ENCODE measurements at places on chromosomes 12 and 14.

- DNase-seq, result no peak
Measured at GRCh38 chr12:114241973-114242434, 163.9 kb downstream of the TBX5 start.

DNA sequence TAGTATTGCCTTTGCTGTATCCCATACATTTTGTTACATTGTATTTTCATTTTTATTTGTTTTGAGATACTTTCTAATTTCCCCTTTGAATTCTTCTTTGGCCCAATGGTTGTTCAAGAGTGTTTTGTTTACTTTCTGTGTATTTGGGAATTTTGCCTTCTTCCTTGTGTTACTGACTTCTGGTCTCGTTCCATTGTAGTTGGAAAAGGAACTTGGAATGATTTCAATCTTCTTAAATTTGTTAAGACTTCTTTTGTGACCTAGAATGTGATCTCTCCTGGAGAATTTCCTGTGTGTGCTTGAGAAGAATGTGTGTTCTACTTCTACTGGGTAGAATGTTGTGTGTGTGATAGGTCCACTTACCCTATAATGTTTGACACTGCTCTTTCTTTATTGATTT lies 304.4 kb upstream of the RTL1 start:
- DNase-seq, result no peak

DNA sequence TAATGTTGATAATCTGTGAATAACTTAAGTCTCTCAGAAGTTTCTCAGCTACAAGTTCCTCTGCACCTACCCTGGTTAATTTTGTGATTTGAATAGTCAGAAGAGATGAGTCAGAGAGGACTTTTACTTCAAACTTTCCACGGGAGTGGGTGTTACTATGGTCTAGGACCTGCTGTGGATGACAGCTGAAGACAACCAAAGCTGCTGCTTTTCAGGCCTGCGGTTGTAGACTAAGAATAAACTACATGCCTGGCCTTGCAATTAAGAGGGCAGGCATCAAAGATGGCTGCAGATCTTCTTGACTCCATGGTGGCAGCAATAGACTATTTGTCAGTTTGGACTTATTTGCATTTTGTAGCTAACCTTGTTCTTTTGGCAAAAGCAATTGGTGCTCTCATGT lies 227.1 kb upstream of the KRR1 start:
- peak; percentile 8 for DNase-seq

- no peak for DNase-seq
Measured at GRCh38 chr12:27551172-27551840, 27.3 kb downstream of the PPFIBP1 start.

DNA sequence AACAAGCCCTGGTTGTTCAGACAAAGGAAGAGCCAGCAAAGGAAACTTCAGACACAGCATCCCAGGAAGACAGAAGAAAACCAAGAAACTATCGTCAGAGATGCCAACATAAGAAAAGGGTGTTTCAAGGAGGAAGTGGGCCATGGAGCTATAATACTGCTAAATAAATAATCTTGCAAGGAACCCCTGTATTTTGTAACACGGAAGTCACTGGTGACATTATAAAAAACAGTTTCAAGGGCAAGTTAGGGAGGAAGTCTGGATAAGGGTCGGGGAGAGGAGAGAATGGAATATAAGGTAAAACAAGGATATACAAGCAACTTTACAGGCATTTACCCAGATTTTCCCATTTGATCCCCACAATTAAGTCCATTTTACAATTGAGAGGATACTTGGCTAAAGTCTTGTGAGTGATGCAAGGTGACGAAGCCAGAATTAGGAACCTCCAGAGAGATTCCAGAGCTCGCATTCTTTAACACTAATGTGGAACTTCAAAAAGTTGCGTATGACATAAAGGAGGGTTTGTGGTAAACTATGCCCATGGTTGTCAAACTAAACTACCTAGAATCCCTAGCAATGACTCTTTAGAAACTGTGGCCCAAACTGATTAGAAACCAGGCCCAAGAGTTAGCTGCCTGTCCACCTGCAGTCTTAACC lies 46.4 kb downstream of the PPM1H start:
- no peak for DNase-seq

GRCh38 chr14:23443881-23444280 lies 8.4 kb upstream of the MYH7 start:
- DNase-seq, result no peak

- DNase-seq, result no peak
Measured at GRCh38 chr14:69324341-69324931, 64.5 kb downstream of the GALNT16 start.

DNA sequence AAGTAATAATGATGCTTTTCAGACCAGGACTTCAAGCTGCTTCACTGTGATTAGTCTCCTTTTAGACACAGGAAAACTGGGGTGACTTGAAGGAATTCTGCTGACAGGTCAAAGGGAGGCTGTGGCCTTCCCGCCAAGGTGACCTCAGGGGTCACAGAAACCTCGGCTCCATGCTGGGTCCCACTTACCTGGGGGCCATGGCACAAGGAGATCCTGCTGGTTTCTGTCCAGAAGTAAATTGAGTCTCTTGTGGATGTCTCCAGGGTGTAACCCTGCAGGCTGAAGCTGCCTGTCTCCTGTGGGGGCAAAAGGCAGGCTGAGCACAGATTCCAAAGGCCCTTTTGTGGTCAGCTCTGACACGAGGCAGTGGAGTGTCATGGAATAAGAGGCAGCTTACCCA lies 138.7 kb upstream of the MED13L start:
- no peak for DNase-seq

GRCh38 chr12:1071182-1071581 lies 80.2 kb downstream of the ERC1 start:
- DNase-seq, result no peak

- DNase-seq, result peak; percentile 47
Measured at GRCh38 chr14:62126879-62127478, 364.8 kb downstream of the SNAPC1 start.

DNA sequence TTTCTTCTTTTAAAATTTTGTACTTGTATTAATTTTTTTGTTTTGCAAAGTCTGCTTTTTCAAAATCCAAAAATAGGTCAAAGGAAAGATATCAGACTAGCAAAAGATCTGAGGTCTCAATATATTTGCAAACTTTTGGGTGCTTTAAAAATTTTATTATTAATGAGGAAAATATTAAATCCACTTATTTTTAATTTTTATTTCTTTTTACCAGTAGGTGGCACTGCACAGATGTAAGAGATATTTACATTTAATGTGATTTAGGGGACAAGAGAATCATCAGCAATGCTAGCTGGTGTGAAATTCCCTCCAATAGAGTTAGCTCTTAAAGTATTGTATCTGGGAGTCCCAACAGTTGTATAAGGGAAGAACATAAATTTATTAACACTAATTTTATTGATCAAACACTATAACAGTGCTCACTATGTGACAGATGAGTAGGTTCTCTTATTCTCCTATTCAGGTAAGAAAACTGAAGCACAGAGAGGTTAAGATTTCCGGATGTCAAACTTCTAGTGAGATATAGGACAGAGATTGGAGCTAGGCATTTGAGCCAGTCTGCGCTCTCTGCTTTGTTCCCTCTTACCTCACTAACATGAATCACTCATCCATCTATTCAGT lies 30.5 kb downstream of the ALX1 start:
- DNase-seq, result no peak

GRCh38 chr14:93946104-93946503 lies 19.0 kb downstream of the FAM181A start:
- DNase-seq, result no peak

DNA sequence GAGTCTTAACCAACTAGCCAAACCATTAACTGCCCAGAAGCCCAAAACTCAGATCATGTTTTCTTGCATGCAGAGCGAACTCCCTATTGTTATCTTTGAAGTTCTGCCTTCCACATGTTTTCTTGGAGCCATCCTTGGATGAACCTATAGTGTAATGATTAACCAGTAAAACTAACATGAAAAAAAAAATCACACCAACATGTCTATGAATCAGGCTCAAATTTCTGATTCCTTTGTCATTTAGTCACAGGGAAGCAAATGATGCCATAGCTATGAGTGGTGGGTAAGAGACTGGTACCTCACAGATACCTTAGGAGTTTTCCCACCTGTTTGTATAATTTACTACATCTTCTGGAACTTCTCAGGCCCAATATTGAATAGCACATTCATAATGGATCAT lies 70.7 kb downstream of the PTPRO start:
- no peak for DNase-seq

GRCh38 chr12:1841586-1842182 lies 21.3 kb downstream of the LRTM2 start:
- DNase-seq, result no peak

DNA sequence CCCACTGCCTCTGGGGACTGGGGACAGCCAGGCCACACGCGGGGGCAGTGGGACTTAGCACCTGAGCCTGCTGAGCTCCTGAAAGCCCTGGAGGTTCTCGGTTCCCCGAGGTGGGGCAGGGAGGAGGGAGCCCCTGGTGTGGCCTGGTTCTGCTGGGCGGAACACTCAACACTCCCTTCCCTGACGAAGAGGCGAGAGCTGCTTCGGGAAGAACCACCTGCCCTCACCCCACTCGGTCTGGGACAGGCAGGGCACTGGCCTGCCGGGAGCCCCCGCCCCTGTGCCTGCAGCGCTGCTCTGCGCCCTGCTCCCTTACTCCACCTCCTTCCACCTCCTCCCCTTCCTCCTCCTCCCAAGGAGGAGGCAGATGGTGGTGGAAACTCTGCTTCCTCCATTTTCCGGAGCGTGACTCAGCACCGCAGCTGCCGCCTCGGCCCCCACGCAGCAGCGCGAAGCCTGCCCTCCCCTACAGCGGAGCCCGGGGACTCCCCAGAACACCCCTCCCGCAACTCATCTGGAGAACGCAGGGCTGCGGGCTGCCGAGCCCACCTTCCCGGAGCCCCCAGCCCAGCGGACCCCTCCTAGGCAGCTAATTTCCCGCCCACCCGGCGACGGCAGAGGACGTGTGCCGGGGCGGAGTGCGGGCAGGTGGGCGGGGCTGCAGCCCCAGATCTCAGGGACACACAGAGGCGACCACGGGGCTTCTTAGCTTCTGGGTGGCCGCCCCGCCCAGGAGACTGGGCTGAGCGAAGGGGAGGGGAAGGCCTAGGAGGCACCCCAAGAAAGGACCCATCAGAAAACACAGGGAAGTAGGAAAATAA lies 11.7 kb upstream of the INF2 start:
- DNase-seq, result peak; percentile 58

- no peak for DNase-seq
Measured at GRCh38 chr12:115755061-115755724, 522.3 kb downstream of the MED13L start.

- DNase-seq, result no peak
Measured at GRCh38 chr14:27077214-27077613, 479.4 kb upstream of the NOVA1 start.

- DNase-seq, result peak; percentile 75
Measured at GRCh38 chr12:50088577-50089335, 3.6 kb downstream of the SMARCD1 start.

- no peak for DNase-seq
Measured at GRCh38 chr12:39574785-39575497, 44.7 kb downstream of the ABCD2 start.

GRCh38 chr12:107359382-107359781 lies 266.0 kb upstream of the CRY1 start:
- DNase-seq, result no peak

DNA sequence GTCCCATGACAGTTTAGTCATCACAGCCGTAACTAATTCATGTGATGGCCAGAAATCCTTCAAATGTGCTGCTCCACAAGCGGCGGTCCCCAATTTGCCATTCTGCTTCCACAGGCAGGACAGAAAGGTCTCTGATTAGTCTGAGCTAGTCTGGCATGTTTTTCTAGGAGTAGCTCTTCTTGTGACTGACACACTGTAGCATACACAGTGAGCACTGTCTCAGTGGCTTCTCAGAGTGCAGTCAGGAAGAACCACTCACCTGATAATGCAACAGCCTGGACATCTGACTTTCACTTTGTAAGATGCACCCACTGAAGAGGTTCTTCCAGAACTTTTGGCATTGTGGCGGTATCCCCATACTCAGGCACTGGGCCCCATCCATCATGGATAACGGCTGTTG lies 1266.2 kb downstream of the TMEM121 start:
- no peak for DNase-seq

DNA sequence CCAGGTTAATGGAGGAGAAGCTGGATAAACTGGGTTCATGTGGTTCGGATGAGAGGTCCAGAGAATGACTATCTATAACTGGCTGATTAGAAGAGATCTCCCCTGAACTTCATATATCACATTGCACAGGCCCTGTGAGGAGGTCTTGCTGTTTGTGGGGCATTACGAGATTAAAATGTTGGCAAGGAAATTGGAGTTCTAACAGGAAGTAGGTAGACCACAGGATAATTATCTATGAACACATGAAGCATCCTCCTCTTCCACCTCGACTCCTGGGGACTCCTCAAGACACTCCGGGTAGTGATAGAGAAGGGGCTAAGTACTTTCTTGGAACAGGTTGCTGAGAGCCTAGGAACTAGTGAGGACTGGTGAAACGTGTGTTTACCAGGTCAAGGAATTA lies 418.8 kb downstream of the KCNH5 start:
- DNase-seq, result no peak

- DNase-seq, result no peak
Measured at GRCh38 chr12:1162081-1162760, 171.2 kb downstream of the ERC1 start.

DNA sequence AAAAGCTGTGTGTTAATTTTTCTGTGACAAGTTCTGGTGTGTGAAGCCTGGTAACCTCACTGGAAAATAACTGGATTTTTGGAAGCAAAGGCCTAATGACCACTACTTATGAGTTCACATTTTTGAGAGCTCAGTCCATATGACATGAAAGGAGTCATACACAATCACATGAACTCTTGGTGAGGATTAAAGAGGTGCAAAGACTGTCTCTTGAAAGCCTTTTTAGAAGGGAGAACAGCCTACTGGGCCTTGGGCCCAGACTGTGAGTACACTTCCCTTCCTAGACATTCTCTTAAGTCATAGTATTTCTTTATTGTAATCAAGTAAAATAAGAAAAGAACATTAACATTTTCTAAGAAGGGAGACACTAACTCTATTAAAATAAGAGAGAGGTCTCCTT lies 176.1 kb downstream of the BCAT1 start:
- DNase-seq, result no peak

GRCh38 chr12:29149691-29150281 lies 708 bp downstream of the FAR2 start:
- DNase-seq, result no peak

GRCh38 chr14:100294963-100295330 lies 11.3 kb downstream of the SLC25A29 start:
- no peak for DNase-seq

- DNase-seq, result no peak
Measured at GRCh38 chr12:20508962-20509361, 140.6 kb downstream of the PDE3A start.

GRCh38 chr12:124722878-124723277 lies 140.8 kb downstream of the SCARB1 start:
- no peak for DNase-seq

DNA sequence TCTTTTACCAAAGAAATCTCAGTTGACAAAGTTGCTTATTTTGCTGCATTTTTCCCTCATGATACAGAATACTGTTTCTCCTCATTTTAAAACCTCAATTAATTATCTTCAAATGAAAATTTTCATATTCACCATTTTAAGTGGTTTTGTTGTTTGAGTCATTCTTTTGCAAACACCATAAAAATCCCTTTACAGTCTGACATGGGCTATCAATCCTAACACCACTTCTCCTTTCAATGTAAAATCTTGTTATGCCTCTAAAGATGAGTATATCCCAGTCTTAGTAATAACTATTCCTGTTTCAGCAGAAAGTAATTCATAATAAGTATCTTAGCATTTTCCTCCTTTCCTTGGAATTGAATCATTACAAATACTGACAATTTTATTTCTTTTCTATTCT lies 192.2 kb downstream of the SYT1 start:
- DNase-seq, result no peak

- no peak for DNase-seq
Measured at GRCh38 chr12:68915055-68915454, 17.9 kb downstream of the CPM start.

- DNase-seq, result no peak
Measured at GRCh38 chr14:26993556-26993955, 395.7 kb upstream of the NOVA1 start.

All from CD4-positive, alpha-beta T cell treated with Interleukin-15 for 4 hours (primary cell).